Epithelial cell of prostate (primary cell): ENCODE measurements at places on chromosomes 13 and 19.

DNA sequence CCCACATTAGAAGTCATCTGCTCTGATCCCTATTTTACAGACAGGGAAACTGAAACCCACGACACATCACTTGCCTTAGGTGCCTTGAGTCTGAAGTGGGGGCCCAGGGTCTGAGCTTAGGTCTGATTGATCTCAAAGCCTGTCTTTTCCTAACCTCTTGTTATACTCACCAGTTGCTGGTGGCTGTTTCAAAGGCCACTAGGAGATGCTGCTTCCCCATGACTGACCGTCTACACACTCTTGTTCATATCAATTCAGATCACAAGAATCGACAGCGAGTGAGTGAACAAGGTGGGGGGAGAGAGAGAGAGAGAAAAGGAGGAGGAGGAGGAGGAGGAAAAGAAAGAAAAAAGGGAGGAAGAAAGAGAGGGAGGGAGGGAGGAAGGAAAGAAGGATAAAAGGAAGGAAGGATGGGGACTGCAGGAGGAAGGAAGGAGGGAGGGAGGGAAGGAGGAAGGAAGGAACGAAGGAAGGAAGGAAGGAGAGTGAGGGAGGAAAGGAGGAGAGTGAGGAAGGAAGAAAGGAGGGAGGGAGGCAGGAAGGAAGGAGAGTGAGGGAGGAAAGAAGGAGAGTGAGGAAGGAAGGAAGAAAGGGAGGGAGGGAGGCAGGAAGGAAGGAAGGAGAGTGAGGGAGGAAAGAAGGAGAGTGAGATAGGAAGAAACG, 3.3 kb downstream of the OR10H1 start:
- DNase-seq = no peak

DNA sequence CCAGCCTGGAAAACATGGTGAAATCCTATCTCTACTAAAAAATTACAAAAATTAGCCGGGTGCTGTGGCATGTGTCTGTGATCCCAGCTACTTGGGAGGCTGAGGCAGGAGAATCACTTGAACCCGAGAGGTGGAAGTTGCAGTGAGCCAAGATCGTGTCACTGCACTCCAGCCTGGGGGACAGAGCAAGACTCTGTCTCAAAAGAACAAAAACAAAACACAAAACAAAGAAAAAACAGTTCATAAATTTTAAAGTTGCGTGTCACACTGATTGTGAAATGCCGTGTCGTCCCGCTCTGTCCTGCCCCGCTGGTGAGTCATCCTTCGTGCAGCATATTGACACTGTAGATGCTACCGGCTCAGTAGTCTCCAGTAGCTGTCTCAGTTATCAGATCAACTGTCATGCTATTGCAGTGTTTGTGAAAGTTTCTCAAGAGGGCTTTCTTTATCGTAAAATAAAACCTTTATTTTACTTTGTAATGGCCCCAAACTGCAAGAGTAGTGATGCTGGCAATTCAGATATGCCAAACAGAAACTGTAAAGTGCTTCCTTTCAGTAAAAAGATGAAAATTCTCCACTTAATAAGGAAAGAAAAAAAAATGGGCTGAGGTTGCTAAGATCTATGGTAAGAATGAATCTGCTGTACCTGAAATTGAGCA, 36.4 kb upstream of the IGFL1 start:
- DNase-seq = no peak

DNA sequence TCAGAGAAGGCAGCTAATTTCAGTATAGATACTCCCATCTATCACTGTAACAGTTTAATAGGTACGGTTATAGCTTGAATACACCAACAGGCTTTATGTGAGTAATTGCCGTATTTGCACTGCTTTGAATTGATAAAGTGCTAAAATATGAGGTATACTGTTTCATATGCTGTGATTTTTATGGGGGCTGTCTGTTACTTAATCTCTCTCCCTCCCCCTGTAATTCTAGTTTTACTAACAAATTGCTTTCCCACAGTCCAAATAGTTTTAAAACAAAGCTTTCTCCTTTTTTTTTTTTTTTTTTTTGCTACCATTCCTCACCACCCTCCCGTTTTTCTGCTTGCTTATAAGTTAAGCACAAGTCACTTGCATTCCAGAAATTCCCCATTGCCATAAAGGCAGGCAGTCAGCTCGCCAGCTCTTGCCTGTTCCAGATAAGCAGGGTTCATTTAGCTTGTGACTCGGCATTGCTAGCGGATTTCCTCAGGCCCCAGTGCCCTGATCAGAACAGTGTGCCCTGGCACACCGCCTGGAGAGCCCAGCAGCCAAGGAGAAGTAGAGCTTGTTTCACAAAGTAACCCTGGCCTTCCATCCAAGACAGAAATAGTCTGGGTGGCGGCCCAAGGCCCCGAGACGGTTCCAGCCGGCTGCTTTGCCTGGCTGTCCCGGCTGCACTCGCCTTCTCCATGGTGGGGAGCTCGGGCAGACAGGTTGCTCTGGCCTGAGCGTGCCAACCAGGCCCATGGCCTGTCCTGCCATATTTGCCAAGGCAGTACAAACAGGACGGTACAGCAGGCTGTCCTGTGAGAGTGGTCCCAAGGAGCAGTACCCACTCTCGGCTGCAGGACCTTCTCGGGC, 43.5 kb upstream of the NPAS1 start:
- peak; percentile 22 for DNase-seq

DNA sequence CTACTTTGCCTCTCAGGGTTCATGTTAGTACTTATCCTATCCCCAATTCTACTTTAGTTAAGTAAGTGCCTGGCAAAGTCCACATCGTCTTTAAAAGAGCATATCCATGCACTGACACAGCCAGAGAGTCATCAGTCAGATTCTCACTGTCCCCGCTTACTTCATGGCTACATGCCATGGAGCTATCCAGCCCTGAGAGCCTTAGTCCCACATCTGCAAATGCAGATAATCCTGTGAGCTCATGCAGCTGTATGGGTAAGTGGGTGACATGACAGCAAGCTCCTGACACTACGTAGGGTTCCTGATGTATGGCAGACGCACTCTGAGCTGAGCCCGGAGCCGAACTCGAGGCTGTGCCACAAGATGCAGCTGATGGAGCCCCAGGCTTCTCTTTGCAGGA, 661.5 kb downstream of the LIG4 start:
- DNase-seq = no peak

- DNase-seq = no peak
Observed at GRCh38 chr19:47492137-47492533, 8.1 kb upstream of the KPTN start.

GRCh38 chr19:13459351-13459750, 46.9 kb downstream of the CACNA1A start:
- DNase-seq = no peak

DNA sequence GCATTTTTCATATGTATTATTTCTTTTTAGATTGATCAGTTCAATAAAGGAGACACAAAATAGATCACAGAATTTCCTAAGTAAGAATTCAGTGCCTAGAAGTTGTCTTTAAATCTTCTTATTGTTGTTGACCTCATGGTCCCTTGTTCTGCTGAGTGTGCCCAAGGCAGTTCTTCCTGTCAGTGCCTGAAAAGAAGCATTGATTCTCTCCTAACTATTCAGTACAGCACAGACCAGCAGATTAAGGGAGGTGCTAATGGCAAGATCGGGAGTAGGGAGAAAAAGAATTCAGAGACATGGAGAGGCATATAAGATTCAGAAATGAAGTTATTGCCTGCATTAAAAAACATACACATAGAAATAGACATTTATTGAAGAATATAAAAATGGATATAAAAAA, 180.5 kb upstream of the PCDH9 start:
- no peak for DNase-seq

DNA sequence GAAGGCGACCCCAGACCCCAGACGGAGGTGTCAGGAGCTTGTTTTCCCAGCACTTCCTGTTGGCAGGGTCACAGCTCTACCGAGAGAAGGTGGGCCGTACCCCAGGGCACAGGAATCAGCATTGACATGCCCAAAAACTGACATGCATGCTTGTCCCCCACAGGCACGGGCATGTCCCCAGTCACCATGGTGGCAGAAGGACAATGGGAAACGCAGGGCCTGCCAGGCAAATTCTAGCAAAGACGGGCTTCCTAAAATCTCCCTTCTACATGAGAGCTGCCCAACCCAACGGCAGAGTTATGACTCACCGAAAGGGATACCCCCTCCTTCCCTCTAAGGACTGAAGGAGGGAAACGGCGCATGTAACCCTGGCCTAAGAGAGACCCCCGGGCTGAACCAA, 18.5 kb downstream of the TSHZ3 start:
- DNase-seq = no peak

- no peak for DNase-seq
Observed at GRCh38 chr13:99434258-99434788, 66.9 kb upstream of the TM9SF2 start.

GRCh38 chr19:32363175-32363574, 17.8 kb downstream of the ZNF507 start:
- DNase-seq = peak; percentile 20

- no peak for DNase-seq
Observed at GRCh38 chr19:31328238-31328637, 21.0 kb downstream of the TSHZ3 start.

GRCh38 chr19:5479958-5480357, 24.7 kb downstream of the ZNRF4 start:
- DNase-seq = no peak

DNA sequence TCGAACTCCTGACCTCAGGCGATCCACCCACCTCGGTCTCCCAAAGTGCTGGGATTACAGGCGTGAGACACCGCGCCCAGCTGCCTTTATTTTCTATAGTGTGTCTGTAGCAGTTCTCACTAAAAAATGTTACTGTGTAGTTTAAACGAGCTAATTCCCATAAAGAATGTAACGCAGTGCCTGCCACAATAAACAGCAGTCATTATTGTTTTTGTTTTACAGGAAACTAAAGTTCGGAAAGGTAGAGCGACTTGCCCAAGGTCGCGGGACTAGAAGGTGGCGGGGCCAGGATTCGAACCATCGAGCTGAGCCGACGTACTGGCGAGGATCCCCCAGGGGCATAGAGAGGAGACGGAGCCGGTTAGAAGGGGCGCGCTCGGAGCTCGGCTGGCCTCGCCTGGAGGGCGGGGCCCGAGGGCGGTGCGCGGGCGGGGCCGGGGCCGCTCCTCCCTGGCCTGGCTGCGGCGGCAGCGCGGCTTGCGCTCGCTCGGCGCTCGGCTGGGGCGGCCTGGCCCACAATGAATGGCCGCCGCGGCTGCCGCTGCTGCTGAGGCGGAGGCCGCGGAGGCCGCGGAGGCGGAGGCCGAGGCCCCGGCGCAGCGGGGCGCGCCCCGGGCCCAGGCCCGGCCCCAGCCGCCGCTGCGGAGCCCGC, at the start of gene NACC1:
Gene NACC1 (plus strand): TSS at position 493 of the 652 bp plus-strand sequence. CDS start 16,944 bp downstream, outside the sequence.
- peak; percentile 22 for DNase-seq

GRCh38 chr13:99959540-99960230, 11.9 kb downstream of the ZIC5 start:
- DNase-seq = no peak

GRCh38 chr19:2083174-2083854, 12.8 kb downstream of the MOB3A start:
- DNase-seq = no peak

DNA sequence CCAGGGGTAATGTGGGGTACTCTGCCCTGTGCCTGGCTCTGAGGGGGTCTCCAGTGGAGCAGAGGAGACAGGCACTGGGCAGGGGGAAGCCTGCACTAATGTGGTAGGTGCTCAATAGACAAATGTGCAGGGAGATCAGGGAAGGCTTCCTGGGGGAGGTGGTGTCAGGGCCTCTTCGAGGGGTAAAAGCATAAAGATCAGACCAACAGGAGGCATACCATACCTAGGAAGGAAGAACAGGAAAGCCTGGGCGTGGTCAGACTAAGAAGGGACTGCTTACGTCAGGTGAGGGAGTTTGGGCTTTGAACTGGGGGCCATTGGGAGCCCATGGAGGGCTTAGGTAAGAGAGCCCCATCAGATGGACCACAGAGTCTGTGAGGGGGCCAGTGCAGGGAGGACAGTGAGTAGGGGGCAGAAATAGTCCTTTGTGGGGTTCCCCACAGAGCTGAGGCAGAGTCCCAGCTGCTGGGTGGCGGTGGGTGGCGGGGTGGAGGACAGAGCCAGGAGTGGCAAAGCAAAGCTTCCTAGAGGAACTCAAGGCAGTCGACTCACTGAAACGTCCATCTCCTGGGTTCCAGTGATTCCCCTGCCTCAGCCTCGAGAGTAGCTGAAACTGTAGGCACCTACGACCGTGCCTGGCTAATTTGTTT, 8.8 kb downstream of the PRR36 start:
- DNase-seq = no peak

DNA sequence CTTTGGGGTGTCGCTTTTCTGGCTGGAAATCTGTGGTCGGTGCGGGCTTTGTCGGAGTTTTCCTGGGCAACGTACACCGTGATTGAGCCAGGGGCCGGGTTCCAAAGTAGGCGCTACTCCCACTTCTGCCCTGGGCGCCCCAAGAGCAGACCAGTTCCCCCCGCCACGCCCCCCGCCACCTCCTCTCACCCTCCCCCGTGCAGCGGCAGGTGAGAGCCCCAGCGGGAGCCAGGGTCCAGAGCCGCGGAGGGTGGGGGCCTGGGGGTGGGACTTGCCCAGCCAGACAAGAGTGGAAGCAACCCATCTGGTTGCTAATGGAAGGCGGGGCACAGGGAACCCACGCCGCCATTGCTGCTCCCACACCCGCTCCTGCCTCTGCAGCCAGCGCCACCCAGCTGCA, 2195.9 kb downstream of the PCDH9 start:
- DNase-seq = no peak
